ENCODE measurements at places on chromosomes 13 and 19.

GRCh38 chr13:72101768-72102400, 234.9 kb upstream of the DACH1 start:
- DNase-seq: no peak

- DNase-seq: no peak
These were observed 61.9 kb upstream of the ATP12A start for GRCh38 chr13:24618011-24618955.

GRCh38 chr13:42547612-42548011, 26.3 kb upstream of the TNFSF11 start:
- DNase-seq: no peak

GRCh38 chr19:56252699-56253422, 19.7 kb upstream of the EDDM13 start:
- no peak for DNase-seq

- no peak for DNase-seq
These were observed 19.7 kb downstream of the MED26 start for GRCh38 chr19:16608290-16608739.

DNA sequence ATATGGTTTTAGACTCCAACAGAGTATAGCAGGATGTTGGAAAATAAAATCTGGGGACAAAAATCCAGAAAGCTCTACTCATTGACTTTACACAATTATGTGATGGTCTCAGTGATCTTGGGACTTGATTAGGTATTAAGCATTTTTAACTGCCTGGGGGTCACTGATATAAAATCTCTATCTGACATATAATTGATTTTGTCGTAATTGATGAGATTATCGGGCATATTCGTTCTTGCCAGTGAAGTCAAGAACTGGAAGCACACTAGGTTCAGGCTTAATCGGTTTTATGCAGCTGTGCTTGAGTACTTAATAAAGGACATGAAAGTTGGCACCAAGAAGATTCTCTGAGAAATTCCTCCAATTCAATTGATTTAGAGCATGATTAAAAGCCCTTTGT, 390.7 kb downstream of the DCT start:
- no peak for DNase-seq

- no peak for DNase-seq
These were observed 12.7 kb downstream of the LPAR6 start for GRCh38 chr13:48400090-48400694.

GRCh38 chr13:98506322-98506721, 70.6 kb downstream of the STK24 start:
- DNase-seq: no peak

GRCh38 chr19:46634045-46634655, 1.9 kb downstream of the GNG8 start:
- DNase-seq: peak; percentile 48

- no peak for DNase-seq
These were observed 102.4 kb upstream of the SERTM1 start for GRCh38 chr13:36571444-36571843.

DNA sequence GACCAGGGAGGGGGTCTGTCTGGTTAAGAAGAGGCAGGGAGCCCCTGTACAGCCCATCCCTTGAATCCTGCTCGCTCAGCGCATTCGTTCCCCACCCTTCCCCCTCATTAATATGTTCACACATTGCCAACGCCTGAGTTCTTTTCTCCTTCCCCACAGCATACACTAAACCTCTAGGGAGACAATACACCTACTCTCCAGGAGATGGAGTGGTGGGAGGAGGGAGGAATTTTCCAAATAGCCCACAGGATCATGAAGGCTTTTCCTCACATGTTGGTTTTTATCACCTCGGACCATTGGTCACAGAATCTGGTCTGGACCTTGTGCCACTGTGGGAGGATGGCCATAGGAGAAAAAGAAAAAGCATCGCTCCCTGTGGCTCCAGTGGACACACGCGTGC, 294.9 kb downstream of the SHISA2 start:
- no peak for DNase-seq

- no peak for DNase-seq
These were observed 81.2 kb upstream of the WASF3 start for GRCh38 chr13:26476111-26476781.

DNA sequence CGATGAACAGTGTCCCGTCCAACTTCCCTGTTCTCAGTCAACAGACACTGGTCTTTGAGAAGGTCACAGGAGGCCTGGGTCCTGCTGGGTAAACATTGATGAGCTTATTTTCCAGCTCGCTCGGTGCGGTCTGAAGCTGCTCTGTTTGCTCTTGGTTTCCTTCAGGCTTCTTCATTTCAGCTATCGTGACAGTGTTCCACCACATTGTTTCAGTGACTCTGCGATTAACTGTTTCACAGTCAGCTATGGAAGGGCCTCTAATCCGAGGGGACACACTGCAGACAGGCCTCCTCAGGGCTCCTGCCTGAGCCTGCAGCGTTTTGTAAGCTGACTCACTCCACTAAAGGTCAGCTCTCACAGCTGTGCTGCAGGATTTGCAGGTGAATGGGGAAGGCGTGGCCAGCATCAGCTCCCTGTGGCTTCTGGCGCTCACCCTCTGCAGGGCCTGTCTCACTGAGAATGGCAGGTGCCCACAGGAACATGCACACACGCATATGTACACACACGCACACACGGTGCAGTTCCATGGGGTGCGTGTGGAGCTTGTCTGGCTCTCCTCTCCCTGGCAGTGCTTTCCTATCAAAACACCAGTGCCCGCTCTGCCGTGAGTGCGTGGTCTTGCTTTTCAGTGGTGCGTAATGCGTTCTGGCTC, 62.9 kb upstream of the MCF2L start:
- no peak for DNase-seq

DNA sequence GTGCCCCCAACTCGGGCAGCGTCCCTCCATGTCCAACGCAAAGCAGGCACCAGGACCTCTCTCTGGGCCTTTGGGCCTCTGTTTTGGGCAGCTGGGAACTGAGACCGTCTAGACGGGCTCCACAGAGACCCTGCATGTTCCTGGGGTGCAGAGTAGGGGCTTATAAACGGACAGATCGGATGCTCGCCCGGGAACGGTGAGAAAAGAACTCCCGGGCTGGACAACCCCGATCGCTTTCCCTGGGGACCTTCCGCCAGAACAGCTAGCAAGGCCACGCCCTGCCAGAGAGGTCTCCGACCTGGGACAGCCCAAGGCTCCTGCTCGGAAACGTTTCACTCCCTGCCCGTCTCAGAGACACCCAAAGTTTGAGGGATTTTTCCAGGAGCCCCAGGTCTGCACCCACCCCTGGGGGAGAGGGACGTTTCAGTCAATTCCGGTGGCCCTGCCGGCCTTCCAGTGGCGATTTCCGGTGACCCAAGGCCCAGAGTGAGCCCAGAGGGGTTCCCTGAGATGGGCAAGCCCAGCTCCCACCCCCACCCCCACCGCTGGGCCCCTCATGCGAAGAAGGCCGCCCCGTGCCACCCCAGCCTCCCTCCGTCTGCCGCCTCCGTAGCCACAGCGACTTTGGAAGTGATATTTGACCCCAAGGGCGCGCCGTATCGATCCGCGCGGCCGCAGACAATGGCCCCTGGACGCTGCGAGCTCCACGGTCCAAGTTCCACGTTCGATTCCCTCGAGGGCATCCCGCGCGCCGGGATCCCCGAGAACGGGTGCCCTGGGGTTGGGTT, 1.7 kb downstream of the NR2F6 start:
- no peak for DNase-seq

GRCh38 chr19:48881741-48882657, 9.8 kb downstream of the PPP1R15A start:
- DNase-seq: no peak

All from amygdala (tissue), 56 donors.